ENCODE measurements at places on chromosomes 4 and X.
A peak's percentile ranks its signal among the peaks of the same experiment; 100 is the strongest.

DNA sequence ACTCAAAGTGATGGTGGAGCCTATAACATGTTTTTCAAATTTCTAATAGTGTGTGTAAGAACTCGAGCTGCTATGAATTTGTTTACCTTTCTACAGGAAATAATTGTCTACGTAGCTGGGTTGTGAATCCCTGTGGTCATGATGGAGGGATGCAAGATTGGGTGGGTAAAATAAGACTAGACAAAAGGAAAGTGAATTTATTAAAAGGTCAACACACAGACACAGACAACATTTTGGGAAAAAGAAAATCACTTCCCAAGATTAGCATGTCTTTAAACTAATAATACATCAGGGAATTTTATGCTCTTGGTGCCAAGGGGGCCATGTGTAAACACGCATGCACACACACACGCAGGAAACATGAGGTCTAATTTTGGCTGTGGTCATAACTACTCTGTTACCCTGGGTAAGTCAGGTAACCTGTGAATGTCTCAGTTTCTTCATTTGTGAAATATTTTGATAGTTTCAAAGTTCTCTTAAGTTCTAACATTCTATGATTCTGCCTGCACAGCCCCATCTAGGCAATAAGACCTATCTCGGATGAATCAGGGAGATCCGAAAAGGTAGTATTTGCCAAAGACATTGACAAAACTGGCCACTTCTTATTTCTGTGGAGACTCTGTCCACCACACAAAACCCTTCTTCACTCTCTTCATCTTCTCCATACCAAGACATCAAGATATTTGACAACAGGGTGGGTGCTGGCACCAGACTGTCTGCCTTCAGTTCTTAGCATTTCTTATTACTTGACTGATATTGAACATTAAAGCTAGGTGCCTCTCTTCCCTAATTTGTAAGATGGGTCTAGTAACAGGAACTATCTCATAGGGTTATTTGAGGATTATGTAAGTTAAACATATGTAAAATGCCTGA, 1.6 kb upstream of the UNC5C start:
- no peak for DNase-seq

DNA sequence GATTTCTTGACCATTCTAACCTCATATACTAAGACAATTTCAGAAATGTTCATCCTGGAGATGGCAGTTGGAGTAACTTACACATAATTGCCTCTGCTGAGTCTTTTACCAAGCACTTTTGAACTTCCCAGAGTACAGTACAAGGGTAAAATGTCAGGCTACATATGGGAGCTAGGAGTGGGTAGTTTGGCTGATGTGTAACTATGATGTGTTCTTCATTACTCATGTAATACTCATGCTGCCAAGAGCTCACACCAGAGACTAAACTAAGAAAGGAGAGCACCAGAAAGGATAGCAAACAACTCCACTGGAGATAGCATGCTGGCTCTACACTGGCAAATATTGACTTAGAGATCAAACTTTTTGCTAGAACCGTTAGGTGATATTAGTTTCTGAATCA, 194.0 kb downstream of the PDGFRA start:
- no peak for DNase-seq

DNA sequence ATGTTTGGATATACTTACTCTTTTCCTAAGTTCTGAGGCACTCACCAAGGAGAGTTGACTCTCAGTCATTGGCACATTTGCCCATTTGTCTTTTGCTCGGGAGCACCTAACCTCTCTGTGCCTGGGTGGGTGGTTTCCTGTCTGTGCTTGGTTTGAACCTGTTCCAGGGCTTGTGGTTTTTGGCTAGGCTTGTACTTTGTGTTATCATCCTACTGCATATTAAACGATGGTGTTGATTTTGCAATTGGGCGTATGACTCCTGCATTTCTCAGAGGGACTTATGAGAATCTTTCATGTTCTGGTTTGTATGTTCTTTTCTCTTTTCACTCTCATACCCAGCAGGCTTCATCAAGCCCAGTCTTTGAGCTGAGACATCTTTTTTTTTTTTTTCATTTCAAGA, 161.7 kb downstream of the BTC start:
- DNase-seq: peak; percentile 6

GRCh38 chr4:38663090-38663800, 754 bp upstream of the KLF3 start:
- DNase-seq: no peak

- DNase-seq: no peak
Observed at GRCh38 chr4:156100651-156101050, 147.0 kb upstream of the CTSO start.

DNA sequence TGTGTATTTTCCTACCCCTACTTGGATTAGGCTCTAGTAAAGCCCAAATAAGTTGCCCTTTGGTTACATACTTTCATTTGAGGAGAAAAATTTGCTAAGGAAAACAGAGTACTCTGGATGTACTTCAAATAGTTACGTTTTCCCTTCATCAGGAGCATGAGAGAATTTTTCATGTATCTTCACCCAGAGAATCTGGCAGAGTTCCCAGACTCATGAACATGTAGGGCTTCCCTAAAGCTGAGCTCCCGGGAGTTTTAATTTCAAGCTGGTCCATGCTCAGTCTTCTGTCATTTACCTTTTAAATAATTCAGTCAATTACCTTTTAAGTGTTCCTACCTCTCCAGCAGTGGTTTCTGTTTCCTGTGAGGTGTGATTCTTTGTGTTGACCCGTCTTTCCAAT, 367.5 kb upstream of the GRID2 start:
- DNase-seq: no peak

DNA sequence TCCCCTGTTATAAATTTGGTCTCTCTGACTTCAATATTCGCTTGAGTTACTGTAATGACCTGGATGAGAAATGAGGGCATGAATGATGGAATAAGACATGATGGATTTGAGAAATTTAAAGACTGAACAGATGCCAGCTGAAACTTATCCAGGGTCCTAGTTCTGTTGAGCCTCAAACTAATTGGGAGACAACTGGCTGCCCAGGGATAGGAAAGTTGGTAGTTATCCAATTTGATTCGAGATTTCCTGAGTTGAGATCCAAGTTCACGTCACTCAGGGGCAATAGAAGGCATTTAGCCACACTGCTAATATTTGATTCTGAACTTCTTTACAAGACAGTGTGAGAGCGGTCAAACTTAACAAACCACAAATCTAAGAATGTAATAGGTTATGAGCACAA, 159.0 kb upstream of the CXCL13 start:
- no peak for DNase-seq

GRCh38 chr4:102281171-102281839, 64.0 kb downstream of the SLC39A8 start:
- DNase-seq: no peak

- DNase-seq: no peak
Observed at GRCh38 chrX:104659005-104659744, 93.2 kb downstream of the IL1RAPL2 start.

GRCh38 chr4:109319684-109320083, 17.2 kb upstream of the COL25A1 start:
- DNase-seq: no peak

- DNase-seq: no peak
Observed at GRCh38 chrX:138669693-138670092, 41.8 kb downstream of the FGF13 start.

DNA sequence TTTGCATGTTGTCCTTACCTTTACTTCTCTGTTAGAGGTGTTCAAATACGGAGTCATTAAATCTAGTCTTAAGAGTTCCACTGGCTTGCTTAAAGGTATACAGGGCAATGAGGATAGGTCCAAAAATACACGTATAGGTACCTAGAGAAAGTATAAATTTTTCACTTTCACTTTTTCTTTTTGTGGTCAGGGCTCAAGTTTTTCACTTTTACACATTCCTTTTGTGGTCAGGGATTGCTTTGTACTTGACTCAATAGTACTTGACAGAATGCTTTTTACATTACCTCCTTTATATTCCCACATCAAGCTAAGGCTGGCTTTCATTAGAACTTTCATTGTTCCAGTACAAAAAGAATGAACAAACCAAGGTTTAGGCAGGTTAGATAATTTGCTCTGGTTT, 21.7 kb downstream of the TMEM184C start:
- DNase-seq: no peak

DNA sequence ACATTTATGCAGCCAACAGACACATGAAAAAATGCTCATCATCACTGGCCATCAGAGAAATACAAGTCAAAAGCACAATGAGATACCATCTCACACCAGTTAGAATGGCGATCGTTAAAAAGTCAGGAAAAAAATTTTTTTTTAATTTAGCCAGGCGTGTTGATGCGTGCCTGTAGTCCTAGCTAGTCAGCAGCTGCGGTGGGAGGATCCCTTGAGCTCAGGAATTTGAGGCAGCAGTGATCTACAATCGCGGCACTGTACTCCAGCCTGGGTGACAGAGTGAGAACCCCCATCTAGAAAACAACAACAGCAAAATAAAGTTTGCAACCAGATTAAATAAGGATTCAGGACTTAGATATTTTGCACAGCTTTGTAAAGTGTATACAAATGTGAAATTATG, 65.7 kb upstream of the ALG13 start:
- DNase-seq: no peak

DNA sequence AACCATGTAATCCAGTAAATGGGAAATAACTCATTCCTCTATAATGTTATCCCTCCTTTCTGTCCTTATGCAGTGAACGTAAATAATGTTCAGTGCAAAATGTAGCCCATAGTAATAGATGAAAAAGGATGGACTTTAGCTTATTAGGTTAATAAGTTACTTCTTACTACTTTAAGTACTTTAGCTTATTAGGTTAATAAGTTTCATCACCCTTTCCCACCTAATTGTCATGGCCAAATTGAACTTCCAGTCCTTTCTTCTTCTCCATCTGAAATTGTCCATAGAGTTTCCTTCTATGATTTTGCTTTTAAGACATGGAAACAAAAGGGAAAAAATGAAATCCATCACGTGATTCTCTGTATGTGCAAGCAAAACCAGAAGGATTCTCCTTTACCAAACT, 15.2 kb upstream of the TMEM165 start:
- no peak for DNase-seq

DNA sequence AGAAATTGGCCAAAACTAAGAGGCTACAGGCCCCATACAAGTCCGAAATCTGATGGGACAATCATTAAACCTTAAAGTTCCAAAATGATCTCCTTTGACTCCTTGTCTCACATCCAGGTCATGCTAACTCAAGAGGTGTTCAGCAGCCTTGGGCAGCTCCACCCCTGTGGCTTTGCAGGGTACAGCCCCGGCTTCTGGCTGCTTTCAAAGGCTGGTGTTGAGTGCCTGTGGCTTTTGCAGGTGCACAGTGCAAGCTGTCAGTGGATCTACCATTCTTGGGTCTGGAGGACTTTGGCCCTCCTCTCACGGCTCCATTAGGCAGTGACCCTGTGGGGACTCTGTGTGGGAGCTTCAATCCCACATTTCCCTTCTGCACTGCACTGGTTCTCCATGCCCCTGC, 329.1 kb upstream of the MAD2L1 start:
- no peak for DNase-seq

DNA sequence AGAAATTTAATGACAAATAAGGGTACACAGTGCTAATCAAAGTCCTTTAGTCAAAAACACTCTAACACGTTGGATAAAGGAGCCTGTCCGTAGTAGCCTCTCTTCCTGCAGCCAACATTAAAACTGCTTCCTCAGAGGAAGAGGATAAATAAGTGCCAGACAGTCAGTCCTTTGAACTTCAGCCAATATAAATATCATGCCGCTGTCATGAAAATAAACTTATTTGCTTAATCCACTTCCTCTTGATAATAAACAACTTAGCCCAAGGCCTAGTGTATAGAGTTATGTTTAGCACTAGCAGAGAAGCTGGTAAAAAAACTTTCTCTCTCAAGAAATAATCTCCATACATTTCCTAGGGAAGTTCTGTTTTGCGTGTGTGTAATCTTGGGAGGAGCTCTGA, 196.7 kb downstream of the HS3ST1 start:
- no peak for DNase-seq

DNA sequence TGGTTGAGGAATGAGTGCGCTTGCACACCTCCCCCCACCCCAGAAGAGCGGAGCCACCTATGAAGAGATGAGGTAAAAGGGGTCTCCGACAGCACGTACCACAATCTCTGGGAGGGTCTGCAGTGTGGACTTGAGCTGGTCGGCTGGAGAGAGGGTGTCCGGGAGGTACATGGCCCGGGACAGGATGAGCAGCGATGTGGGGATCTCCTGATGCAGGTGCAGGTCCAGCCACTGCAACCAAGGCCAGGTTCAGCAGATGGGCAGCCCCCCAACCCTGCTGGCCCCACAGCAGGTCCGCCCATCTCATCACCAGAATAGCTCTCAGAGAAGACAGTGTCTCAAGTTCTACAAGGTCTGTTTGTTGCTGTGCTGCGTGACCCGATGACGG, 30.4 kb downstream of the FGFR3 start:
- no peak for DNase-seq

- peak; percentile 70 for DNase-seq
Observed at GRCh38 chr4:139453041-139453370, 915 bp upstream of the RAB33B start.

GRCh38 chr4:165612936-165613335, 234.1 kb downstream of the CPE start:
- DNase-seq: no peak

GRCh38 chr4:152258804-152259708, 276.8 kb downstream of the FBXW7 start:
- no peak for DNase-seq
